ENCODE measurements at places on chromosomes 3 and 15.
A peak's percentile ranks its signal among the peaks of the same experiment; 100 is the strongest.

DNA sequence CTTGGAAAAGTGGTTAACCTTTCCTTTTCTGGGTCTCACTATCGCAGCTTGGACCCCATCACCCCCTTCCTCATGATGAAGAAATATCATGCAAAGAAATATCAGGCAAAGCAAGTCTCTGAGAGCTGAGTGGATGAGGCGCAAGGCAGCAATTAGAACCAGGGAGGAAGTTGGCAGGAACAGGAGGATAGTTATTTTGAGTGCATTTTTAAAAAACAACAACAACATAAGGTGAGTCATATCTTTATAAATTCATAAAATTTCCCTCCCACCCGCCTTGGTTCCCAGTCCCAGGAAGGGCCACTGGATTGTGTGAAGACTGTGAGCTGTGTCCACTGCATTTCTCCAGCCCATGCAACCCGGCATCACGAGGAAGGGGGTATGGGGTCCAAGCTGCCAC lies 316.9 kb upstream of the TLE3 start:
- no peak for DNase-seq

GRCh38 chr3:160444411-160444810 lies 5.2 kb downstream of the TRIM59 start:
- no peak for DNase-seq

GRCh38 chr3:13233487-13234485 lies 160.6 kb upstream of the IQSEC1 start:
- DNase-seq = no peak

GRCh38 chr15:47929138-47929803 lies 191.5 kb upstream of the SLC24A5 start:
- DNase-seq = peak; percentile 4

DNA sequence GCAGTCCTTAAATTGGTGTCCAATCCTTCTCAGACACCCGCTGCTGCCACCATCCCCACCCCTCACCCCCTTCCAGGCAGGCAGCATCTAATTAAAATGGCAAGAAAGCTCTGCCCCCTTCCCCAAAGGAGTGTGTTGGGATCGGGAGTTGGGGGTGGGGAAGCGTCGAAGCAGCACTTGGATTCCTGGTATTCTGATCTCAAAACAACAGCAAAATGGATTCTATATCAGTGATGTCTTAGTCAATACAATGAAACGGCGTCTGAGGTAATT lies 1.4 kb downstream of the TNIK start:
- no peak for DNase-seq

DNA sequence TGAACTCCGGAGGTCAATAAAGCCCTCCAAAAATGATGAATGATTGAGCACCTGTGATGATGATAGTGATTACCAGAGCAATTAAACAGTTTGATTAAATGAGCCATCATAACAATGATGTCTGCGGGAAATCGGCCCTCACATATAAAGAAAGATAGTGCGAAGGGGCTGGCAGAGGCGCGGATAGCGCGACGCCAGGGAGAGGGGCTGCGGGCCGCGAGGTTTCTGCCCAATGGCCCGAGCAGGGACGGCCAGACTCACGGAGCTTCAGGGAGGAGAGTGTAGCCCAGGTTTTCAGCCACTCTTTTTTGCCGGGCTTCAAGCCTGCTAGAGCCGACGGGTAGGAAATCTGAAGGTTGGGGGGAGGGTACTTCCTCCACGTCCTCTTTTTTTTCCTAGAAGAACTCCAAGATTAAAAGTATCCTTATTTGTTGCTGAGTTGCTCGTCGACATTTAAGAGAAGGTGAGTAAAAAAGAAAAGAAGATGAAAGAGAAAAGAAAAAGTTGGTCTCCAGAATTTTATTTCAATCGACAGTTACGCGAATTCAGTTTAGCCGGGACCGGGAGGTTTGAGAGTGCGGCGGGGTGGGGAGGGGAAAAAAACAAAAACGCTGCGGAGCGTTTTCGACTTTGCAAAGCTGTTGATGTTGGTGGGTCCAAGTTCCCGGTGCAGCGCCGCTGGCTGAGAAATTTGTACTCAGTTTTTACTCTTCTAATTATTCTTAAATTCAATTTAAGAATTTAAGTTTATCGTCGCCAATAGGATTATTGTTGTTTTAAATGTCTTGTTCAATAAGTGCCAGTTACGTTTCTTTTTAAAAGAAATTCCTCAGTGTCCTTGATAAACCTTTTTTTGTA lies 2.2 kb upstream of the MEIS2 start:
- DNase-seq = peak; percentile 44

DNA sequence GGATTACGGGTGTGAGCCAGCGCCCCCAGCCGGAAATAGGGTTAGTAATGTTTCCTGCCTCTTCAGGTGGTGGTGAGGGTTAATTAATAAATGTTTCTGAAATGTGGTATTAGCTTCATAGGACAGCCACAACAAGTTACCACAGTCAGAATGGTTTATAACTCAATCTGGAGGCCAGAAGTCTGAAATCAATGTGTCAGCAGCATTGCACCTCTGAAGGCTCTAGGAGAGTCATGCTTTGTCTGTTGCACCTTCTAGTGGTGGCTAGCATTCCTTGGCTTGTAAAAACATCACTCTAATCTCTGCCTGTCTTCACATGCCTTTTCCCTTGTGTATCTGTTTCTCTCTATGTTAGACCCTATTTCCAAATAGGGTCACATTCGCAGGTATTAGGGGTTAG lies 7.8 kb upstream of the RPSA start:
- DNase-seq = no peak

- no peak for DNase-seq
Measured at GRCh38 chr3:160928183-160928726, 172.2 kb downstream of the PPM1L start.

- no peak for DNase-seq
Measured at GRCh38 chr3:74883690-74884089, 269.2 kb upstream of the CNTN3 start.

- DNase-seq = no peak
Measured at GRCh38 chr3:107523289-107523538, 452 bp downstream of the BBX start.

DNA sequence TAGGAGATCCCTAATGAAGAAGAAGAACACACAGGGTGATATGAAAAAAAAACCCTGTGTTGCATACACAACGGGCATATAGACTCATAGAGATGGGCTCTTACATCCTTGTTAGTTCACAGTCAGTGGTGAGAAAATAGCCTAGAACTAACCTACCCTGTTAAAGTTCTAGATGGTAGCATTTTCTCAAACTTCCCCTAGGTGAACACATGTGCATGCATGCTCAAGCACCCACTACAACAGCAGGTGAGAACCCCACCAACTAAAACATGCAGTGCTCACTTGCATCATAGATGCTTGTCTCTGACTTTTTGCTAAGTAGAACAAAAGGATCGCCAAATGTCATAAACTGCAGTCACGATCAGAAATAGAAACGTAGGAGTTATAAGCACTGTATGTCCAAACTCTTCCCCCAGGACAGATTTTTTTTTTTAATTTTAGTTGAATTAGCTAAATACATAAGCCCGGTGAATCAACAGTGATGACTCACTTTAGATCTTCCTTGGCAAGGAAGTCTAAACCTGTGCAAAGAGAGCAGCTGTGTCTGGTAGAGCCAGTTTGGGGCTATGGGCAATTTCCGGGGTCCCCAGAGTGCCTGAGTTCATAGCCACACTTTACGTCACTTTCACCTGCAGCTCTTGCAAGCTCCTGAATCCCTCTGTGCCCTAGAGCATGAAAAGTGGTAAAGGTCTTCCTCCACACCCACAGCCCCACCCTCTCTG lies 96.2 kb upstream of the SEMA6D start:
- DNase-seq = no peak

DNA sequence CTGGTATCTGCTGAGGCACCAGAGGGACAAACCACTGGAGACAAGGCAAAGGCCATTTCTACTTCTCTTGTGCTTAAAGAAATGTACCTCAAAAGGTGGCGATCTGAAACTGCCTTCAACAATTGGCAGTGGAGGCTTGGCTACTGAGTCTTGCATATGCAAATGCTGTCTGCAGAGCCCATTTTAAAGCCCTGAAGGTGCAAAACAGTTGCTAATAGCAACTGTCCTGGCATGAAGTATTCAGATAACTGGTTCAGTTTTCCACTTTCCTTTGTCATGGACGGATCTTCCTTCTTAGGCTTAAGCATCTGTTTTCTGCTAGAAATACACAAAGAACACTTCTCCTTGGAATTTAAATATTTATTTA lies 71.4 kb upstream of the PSMD6 start:
- no peak for DNase-seq

- DNase-seq = no peak
Measured at GRCh38 chr15:34890424-34890823, 79.1 kb downstream of the AQR start.

DNA sequence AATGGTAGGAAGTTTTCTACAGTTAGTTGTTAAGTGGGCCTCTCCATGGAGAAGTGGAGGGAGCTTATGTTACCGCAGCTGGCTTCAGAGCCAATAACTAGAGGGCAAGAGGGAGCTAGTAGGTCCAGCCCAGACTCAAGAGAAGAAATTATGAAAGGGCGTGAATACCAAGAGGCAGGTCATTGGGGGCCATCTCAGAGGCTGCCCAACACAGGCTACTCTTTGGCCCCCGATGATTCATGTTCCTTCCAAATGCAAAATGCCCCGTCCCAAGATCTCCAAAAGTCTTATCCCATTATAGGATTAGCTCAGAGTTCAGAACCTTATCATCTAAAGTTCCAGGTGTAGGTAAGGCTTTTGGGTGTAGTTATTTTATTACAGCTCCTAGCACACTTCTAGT lies 94.5 kb downstream of the FNDC3B start:
- DNase-seq = no peak

DNA sequence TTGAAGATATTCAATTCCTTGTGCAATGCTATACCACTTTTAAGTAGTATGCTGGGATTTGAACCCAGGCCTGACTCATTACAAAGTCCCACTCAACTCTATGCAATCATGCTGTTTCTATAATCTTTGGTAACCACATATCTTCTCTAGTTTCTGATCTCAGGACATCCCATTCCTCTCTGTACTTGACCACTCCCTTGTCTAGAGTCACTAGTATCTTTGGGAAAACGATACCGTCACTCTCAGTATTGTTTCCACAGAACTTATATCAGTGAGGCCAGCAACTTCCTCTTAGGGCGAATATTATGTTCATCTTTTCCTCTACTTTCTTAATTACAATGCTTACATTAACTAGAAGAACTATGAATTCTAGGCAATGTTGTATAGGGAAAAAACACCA lies 137.3 kb upstream of the TSPAN3 start:
- no peak for DNase-seq

GRCh38 chr15:82750831-82751180 lies 41.1 kb upstream of the AP3B2 start:
- DNase-seq = no peak

- no peak for DNase-seq
Measured at GRCh38 chr15:62579842-62580241, 414.8 kb upstream of the C2CD4B start.

- DNase-seq = no peak
Measured at GRCh38 chr3:177337541-177338331, 140.5 kb upstream of the TBL1XR1 start.

DNA sequence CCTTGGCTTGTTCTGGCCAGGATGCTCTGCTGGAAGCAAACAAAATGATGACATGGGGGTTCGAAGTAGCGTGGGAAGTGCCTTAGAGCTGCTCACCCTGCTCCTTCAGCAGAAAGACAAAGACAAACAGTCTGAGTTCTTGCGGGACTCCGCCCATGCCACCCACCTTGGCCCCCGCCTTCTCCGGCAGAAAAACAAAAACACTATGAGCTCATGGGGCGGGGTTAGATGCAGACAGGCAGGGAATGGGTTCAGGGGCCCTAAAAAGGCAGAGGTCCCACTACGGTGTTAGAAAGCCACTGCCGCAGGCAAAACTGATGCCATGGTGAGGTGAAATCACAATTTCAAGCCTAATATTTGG lies 9.7 kb upstream of the NCKIPSD start:
- DNase-seq = no peak

DNA sequence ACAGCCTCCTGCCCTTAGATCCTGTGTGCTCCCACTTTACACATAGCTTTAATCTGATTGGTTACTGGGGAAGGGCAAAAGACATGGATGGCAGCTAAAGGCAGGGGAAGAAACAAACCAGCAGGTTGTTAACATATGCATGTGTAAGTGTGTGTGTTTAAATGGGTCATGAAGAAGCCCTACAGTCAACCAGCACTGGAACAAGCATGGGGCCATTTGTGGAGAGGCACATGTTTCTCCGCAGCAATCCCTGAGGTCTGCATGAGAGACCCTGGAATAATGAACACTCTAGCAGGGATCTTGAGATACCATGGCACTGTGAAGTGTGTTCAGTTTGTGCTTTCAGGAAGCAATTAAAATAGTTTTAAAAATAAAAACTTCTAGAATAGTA lies 6.0 kb downstream of the KLF13 start:
- no peak for DNase-seq

DNA sequence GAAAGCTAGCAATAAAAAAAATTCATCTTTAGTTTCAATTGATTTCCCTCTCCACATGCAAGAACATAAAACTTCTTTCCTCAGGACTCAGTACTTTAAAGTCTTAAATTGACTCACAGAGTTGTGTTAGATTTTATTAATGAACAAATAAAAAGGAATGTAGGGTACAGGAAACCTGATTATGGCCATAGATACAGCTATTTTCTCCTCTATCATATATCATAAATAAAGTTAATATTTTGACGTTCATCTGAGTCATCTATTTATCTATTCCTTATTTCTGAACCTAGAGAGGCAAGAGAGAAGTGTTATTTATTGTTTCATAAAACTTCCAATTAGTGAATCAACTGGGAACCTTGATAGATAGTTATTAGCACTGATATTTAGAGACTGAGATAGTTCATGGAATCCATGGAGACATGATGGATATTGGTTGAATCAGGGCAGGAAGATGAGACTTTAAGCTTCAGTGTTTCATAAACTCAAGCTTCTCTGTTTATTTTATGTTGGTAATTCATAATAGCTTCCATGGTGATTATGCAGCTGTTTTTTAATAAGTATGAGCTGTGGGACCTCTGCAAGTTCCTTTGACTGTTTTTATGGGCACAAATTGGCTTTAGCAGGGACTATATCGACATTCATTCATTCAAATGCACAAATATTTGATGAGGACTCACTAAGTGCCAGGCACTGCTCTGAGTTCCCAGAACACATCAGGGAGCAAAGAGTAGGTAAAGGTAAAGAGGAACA lies 143.5 kb upstream of the TGFBR2 start:
- no peak for DNase-seq

- no peak for DNase-seq
Measured at GRCh38 chr3:49790626-49791411, 4.5 kb upstream of the IP6K1 start.

DNA sequence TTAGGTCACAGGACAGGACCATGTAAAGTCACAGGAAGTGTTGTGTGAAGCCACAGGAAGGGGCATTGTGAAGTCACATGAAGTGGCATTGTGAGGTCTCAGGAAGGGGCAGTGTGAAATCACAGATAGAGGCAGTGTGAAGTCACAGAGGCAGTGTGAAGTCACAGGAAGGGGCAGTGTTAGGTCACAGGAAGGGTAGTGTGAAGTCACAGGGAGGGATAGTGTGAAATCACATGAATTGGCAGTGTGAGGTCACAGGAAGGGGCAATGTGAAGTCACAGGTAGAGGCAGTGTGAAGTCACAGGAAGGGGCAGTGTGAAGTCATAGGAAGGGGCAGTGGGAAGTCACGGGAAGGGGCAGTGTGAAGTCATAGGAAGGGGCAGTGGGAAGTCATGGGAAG lies 37.9 kb downstream of the GASK1A start:
- DNase-seq = no peak

All from NCI-H1417 treated with DMSO at 0.1 percent for 48 hours (cell line).